ENCODE measurements at places on chromosomes 12 and 14.

DNA sequence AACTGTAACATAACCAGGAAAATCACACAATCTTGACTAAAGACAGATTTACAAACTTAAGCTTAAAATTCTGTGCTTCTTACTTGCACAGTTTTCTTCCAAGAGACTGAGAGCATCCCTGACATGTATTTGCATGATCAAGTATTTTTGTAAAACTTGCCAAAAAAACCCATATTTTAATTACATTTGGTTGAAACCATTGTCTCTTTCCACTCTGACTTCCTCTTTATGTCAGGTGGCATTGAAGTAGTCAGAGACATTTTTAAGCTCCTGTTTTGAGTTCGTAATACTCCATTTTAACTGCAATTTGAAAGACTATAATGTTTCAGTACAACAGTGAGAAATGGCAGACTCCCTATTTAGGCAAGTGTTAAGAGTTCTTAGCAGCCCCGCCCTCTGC is 103.6 kb downstream of the ATXN7L3B start:
- DNase-seq = no peak

DNA sequence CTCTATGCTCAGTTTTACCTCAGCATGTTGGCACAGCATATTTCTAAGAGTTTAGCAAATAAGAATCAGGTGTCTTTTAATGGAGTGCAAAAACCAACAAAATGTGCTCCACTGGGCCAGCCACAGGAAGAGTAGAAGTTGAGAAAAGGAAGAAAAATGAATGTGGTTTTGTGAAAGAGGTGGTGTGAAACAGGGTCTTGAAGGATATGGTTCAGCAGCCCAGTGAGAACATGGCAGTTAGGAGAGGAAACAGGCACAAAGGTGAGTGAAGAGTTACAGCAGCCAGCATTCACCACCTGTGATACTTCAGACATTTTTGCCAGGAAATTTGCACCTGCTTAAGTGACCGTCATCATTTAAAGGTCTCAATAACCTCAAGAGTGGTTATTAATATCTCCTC is 2.4 kb downstream of the STAB2 start:
- DNase-seq = no peak

- DNase-seq = no peak
Measured at GRCh38 chr14:36059531-36059930, 117.0 kb downstream of the PTCSC3 start.

GRCh38 chr14:52888159-52888558 is 62.7 kb downstream of the FERMT2 start:
- no peak for DNase-seq

DNA sequence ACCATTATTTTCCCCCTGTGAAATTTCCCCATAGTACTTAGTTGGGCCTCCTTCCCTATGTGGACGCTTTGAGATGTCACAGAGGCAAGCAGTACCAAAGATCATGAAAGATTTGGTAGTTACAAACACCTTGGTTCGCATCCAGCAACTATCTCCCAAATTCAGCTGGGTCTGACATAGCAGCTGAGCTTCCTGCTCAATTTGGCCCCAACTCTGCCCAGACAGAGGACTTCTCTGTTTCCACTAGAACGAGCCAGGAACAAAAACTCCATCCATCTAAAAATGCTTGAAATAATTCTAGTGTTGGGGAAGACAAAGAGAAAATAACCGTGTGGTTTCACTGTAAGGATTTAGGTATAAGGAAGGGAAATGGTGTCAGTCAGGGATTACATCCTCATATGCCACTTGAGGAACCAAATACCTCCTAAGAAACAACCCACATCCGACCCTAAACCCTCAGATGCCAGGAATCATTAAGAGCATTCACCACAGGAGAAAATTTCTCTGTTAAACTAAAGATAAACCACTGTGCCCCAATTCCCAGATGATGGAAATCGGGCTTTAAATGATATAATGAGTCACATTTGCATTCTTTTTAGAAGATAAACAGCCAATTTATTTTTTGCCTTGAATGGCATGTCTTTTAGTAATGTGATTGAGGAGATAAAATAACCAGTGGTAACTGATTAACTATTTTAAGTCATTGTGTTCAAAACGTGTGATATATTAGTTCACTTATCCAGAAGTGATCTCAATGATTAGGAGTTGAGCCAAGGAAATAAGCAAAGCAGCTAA is 103.7 kb upstream of the IFNG-AS1 start:
- no peak for DNase-seq

- DNase-seq = no peak
Measured at GRCh38 chr12:52909796-52910195, 4.9 kb upstream of the KRT8 start.

- DNase-seq = no peak
Measured at GRCh38 chr12:12891881-12892355, 556 bp downstream of the GPRC5A start.

DNA sequence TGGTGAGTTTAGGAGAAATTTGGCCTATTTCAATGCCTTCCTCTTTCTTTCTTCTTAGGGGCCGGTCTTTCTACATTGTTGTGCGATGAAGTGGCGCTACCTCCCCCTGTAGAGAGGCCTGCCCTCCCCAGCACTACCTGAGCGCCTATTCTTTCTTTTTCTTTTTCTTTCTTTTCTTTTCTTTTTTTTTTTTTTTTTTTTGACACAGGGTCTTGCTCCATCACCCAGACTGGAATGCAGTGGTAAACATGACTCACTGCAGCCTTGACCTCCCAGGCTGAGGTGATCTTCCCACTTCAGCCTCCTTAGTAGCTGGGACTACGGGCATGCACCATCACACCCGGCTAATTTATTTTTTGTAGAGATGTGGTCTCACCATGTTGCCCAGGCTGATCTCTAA is 136.1 kb upstream of the MAX start:
- no peak for DNase-seq

DNA sequence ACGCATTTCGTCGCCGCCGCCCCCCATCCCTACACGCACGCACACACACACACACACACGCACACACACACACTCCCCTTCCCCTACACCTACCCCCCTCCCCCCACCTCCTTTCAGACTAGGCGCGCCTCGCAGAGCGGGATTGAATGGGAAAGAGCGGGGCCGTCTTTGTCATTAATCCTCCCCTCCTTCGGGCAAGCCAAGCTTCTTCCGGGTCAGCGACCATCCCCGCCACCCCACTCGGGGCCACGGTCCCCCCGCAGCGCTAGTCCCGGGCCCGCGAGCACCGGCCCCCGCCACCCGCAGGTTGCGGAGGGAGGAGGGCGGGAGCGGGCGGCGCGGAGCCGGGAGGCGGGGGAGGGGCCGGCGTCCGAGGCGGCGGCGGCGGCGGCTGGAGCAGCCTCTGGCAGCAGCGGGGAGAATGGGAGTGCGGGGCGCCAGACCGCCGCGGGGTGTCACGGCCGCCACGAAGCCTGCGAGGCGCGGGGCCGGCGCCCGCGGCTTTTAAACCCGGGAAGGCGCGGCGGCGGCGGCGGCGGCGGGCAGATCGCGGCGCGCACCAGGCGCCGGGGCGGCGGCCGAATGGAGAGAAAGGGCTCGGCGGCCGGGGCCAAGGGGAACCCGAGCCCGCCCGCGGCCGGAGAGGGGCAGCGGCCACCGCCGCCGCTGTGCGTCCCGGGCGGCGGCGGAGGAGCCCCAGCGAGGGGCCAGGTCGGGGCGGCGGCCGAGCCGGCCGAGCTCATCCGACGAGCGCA is at the start of gene TTC9:
TSS of gene TTC9 (plus strand) at position 369 of the 755 bp plus-strand sequence. CDS start at position 583, 214 bp downstream.
- peak; percentile 49 for DNase-seq

- DNase-seq = no peak
Measured at GRCh38 chr12:132804426-132804861, 24.2 kb downstream of the GOLGA3 start.

DNA sequence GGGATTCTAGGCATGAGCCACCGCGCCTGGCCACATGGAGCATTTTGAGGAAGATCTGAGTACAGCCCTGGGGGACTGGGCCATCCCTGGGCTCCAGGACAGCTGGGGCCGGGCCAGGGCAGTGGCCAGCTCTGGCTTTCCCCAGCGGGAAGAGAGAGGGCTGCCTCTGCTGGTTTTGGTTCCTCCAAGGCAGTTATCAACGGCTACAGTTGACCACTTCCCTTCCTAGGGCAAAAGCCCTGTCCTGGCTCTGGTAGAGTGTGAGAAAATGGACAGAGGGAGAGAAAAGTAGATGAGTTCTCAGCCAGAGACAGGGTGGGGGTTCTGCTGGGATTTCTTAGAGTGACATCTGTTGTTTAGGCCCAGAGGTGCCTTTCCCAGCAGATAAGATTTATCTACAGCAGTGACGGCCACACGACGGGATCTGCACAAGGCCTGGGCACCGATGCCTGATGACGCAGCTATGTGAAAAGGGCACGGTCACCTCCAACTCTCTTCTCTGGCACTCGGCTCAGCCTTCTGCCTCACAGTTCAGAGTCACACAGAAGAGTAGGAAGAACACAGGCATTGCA is 5.5 kb upstream of the HVCN1 start:
- DNase-seq = no peak

GRCh38 chr12:77087427-77087826 is 22.1 kb upstream of the E2F7 start:
- DNase-seq = no peak

GRCh38 chr12:126191949-126192348 is 1126.7 kb downstream of the AACS start:
- DNase-seq = no peak

GRCh38 chr12:75208856-75209811 is 505 bp downstream of the KCNC2 start:
- peak; percentile 67 for DNase-seq

DNA sequence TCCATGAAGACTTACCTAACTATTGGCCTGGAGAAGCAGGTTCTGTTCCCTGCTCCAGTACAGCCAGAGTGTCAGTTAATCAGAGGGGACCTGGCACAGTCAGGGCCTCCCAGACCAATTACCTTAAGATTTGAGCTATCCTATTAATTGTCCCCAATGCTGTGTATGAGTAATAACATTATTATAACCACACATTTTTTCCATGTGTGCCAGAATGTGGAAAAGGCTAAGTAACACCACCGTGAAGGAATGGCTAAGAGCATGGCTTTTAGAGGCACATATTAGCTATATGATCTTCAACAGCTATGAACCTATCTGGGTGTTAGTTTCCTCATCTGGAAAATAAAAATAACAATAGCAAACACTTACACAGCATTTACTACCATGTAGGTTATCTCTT is 111.1 kb upstream of the RAP1B start:
- DNase-seq = no peak

- DNase-seq = no peak
Measured at GRCh38 chr12:78697817-78698415, 166.7 kb upstream of the SYT1 start.

- no peak for DNase-seq
Measured at GRCh38 chr14:85178864-85179263, 351.1 kb upstream of the FLRT2 start.

DNA sequence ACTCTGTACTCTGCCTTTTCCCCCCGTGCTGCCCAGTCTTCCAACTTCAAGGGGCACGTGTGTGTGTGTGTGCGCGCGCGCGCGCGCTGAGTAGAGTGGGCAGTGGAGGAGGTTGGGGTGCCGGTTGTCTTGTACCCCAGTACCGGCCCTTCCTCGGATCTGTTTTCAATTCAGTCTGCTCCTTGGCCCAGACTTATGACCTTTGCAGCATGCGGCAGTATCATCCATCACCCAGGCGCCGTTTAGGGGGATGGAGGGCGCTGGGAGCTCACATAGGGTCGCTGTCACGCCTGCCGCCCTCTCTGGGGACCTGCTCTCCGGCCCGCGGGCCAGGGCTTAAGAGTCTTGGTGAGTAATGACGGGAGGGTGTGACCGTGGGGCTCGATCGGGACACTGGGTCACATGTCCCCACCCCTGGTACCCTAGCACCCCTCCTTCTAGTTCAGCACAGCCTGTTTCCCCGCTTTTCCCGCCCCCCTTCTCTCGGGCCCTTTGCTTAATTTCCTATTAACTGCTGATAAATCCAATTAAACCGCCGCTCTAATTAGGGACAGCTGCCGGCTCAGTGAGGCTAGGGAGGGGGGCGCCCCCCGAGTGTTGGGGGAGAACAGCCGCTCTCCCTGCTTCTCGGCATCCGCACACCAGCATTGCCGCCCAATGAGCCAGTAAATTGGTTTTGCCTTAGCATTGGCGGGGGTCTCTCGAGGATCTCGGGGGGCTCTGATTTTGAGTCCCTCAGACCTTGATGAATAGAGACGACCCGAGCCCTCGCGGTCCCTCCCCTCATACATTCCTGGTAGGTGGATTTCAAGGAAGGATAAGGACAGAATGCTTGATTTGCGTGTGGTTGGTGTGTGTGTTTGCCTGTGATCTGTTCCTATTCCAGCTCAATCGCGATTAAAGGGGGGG is 9.3 kb downstream of the STAC3 start:
- no peak for DNase-seq

DNA sequence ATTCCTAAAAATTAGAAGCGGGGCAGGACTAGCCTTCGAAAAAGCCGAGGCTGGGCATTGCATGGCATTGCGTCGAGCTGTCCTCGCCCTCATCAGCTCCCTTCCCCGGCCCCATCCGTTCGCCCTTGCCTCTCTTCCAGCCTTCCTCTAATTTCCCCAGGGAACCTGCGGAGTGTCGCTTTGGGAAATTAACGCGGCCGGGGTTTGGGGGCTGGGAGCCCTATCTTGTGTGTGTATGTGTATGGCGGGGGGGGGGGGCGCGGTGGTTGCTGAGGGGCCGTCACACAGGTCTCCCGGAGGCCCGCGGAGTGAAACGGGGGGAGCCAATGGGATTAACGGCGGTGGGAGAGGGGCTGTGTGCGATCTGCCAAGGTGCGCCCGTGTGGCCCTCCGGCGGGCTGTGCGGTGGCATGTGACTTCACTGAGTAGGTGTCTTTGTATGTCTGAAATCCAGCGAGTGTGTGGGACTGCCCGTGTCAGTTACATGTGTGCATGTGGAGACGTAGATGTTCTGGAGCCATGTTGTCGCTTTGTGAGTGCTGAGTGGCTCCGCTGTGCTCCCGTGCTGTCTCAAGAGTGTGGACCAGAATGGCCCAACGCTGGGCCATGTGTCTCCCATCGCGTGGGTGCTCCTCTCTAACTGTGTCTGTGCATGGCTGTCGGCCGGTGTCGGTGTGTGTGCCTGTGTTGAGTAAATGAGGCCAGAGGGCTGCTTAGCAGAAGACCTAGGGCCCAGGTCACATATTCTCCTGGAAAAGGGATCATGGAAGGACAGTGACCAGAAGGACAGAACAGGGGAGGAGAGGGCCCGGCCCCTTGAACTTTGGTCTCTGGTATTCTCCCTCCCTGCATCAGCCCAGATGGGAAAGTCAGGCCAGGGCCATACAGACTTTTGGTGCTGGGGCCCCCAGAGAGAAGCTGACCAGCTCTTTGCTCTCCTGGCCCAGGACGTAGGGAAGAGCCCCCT is 1.5 kb downstream of the PTMS start:
- DNase-seq = no peak

GRCh38 chr12:3753544-3754284 is 805 bp upstream of the CRACR2A start:
- no peak for DNase-seq
